ENCODE measurements at places on chromosomes 12 and 14.
A peak's percentile ranks its signal among the peaks of the same experiment; 100 is the strongest.

DNA sequence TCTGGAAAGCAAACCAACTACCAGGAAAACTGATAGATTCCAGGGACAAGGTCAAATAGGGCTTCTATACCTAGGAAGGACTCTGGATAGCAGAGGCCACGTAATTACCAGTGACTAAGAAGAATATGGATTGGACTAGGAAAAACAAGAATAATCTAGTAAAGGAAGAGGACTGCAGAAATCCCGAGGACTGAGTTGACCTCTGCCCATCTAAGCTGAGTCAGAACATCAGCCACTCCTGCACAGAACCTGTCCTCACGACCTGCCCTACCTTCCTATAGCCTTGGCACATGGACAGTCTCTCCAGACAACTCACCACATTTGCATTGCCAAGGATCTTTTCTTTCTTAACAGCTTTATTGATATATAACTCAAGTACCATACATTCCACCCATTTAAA lies 2.3 kb downstream of the OR6J1 start:
- no peak for DNase-seq

DNA sequence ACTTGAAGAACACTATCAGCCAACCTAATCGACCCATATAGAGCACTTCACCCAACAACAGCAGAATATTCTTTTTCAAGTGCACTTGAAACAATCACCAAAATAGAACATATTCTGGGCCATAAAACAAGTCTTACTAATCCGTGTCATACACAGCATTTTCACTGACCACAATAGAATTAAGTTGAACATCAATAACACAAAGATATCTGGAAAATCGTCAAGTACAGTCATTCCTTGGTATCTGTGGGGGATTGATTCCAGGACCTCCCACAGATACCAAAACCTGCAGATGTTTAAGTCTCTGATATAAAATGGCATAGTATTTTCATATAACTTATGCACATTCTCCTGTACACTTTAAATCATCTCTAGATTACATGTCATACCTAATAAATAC lies 295.7 kb downstream of the BCL11B start:
- no peak for DNase-seq

- DNase-seq, result no peak
Measured at GRCh38 chr12:40831916-40832315, 139.7 kb downstream of the CNTN1 start.

GRCh38 chr12:29283969-29284700 lies 96.8 kb downstream of the ERGIC2 start:
- DNase-seq, result no peak

DNA sequence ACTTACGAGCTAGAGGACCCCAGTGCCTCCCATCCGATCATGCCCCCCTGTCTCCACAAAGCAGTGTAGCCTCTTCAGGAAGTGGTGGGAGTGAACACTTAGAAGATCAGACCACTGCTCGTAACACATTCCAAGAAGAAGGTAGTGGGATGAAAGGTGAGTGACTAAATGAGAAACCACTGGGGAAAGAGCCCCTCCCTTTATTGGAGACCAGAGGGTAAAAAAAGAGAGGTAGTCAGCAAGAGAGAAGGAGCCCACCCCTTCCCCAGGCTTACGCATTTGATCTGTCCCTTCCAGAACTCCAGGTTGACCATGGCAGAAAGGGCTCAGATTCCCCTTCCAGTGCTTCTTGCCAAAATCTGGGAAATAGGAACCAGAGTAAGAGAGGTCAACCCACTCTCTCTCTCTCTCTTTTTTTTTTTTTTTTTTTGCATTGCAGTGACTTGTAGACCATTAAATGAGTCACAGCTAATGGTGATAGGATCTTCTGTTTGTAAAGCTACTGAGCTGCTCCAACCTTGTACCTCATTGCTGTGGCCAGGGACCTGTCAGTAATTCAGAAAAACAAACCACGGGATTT lies 165.4 kb downstream of the GCH1 start:
- DNase-seq, result peak; percentile 63

GRCh38 chr12:52976574-52977071 lies 27.7 kb downstream of the KRT18 start:
- peak; percentile 54 for DNase-seq

DNA sequence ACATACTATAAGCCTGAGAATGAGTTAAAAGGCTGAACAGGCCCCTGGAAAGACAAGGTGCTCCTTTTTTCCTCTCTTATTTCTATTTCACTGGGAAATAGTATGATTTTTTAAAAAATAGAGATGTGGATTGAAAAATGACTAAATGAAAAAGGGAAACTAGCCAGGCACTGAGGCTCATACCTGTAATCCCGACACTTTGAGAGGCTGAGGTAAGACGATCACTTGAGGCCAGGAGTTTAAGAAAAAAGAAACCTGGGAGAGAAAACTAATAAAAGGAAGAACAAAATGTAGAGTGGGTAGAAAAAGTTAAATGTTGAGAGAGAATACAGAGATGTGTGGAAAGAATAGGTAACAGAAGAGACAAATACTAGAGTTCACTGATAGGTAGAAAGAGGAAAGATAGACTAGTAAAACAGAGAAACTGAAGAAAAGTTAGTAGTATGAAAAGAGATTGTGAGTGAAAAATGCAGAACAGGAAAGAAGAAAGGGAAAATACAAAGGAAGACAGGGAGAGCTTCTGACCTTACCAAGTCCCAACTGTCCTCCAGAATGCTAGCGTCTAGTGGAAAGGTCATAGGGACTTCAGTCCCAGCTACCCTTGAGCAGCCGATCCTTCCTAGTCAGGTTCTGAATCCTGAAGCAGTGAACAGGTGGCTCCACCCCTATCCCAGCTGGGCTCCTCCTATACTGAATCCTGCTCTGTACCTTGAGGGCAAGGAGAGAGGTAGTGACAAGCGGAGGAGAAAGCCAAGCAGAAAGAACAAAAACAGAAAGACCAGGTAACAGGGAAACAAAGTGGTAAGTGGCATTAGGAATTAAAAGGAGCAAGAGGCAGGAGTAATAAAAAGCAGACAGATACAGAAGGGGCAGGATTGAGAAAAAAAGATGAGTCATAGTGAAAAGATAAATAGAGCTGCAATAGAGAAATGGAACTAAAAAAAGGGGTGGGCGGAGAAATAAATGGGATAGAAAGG lies 7.3 kb downstream of the TMEM116 start:
- no peak for DNase-seq

DNA sequence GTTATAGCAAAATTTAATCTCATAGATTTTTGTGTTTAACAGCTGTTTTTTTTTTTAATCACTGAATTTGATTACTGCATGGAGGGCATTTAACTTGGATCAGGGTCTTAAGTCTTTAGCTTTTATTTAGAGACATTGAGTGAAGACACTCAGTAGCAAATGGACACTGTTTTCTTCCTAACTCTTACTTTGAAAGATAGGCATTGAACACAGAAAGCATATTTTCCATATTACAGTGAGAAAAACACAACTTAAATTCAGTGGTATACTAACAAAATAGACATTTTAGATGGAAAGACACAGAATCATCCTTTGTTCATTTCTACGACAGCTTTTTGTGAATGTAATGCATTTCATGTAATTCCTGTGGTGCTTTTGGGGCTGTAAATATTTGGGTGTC lies 571.8 kb downstream of the PRKD1 start:
- DNase-seq, result no peak

- DNase-seq, result no peak
Measured at GRCh38 chr14:64826333-64826732, 53.4 kb downstream of the SPTB start.

GRCh38 chr14:97180304-97181200 lies 383.4 kb downstream of the VRK1 start:
- DNase-seq, result peak; percentile 93

- DNase-seq, result peak; percentile 66
Measured at GRCh38 chr14:76550534-76550933, 174.6 kb downstream of the ESRRB start.

- DNase-seq, result no peak
Measured at GRCh38 chr14:100856056-100856950, 30.4 kb downstream of the MEG3 start.

GRCh38 chr12:47734725-47735480 lies 9.6 kb upstream of the ENDOU start:
- no peak for DNase-seq

GRCh38 chr14:99517643-99518381 lies 36.6 kb downstream of the CCNK start:
- no peak for DNase-seq

DNA sequence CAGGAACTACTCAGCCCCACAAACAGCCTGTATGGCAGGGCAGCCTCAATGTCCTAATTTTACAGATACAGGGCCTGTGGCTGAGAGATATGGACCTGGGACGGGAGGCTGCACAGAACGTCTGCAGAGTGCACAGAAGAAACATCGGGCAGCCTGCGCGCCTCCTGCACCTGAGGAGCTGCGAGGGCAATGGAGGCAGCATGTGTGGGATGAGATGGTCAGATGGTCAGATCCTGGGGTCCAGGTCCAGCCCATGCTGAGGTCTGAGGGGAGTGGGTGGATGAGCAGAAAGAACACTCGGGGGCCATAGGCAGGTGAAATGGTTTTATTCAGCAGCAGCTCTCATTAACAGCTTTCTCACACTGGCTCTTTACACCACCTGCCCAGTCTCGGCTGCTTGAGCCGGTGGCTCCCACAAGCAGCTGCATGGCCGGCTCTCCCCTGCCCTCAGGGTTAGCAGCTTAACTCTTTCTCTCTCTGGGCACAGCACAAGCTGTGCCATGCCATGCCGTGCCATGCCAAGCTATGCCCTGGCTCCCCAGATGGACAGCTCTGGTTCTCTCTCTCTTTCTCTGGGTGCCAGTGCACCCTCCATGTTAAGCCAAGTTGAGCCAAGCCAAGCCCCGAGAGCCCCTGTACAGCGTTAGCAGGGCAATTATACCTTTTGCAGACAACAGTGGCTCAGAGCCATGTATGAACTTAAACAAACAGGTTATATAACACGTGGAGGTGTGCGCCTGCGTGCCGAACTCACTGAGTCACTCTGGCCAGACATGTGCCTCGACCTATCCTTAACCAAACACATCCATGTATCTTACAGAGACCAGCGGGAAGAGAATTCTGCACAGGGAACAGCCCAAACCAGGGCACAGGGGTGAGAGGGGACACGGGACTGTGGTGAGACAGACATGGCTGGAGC lies 47.6 kb downstream of the RIMBP2 start:
- no peak for DNase-seq

GRCh38 chr12:14261096-14261495 lies 104.4 kb upstream of the ATF7IP start:
- no peak for DNase-seq

- peak; percentile 67 for DNase-seq
Measured at GRCh38 chr12:93879476-93880421, 202.6 kb downstream of the CRADD start.

DNA sequence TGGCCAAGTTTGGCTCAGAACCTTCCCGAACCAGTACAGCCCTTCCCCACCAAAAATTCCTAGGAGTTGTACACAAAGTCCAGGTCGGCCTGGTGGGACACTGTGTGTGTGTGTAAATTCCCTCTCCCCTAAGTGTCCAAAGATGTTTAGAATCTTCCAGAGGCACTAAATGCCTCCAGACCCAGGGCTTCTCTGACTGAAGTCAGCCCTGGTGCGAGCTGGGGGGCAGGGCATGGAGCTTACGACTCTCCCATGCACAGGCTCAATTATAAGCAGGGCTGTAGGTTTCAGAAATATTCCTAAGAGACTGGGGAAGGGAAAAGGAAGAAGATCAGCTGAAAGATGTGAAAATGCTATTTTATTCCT lies 106.9 kb upstream of the ATF7IP start:
- no peak for DNase-seq

- no peak for DNase-seq
Measured at GRCh38 chr14:98564541-98564940, 707.5 kb downstream of the BCL11B start.

Data from Daoy (cell line).